CD4-positive, alpha-beta T cell treated with Interleukin-2 at 100 ng/mL for 4 hours (primary cell): ENCODE measurements at places on chromosomes 3 and 15.

DNA sequence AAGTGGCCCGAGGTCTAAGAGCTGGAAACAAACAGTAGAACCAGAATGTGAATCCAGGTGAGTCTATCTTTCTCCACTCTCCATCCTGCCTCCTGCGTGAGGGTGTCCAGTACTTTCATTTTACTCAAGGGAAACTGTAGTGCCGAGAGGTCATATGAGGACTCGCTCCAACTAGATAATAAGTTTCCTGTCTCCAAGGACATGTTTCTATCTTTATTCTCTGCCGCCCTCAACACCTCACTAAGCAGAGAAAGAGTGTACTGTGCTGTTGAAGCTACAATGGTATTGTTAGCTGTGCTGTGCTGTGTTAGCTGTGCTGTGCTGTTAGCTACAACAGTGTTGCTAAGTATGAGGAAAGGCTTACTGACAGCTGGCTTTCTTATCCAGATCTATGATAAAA is 137.9 kb upstream of the COL8A1 start:
- no peak for DNase-seq

GRCh38 chr3:134009345-134010000 is 20.3 kb downstream of the SLCO2A1 start:
- DNase-seq = no peak

GRCh38 chr3:3196148-3196861 is 16.8 kb upstream of the CRBN start:
- no peak for DNase-seq

DNA sequence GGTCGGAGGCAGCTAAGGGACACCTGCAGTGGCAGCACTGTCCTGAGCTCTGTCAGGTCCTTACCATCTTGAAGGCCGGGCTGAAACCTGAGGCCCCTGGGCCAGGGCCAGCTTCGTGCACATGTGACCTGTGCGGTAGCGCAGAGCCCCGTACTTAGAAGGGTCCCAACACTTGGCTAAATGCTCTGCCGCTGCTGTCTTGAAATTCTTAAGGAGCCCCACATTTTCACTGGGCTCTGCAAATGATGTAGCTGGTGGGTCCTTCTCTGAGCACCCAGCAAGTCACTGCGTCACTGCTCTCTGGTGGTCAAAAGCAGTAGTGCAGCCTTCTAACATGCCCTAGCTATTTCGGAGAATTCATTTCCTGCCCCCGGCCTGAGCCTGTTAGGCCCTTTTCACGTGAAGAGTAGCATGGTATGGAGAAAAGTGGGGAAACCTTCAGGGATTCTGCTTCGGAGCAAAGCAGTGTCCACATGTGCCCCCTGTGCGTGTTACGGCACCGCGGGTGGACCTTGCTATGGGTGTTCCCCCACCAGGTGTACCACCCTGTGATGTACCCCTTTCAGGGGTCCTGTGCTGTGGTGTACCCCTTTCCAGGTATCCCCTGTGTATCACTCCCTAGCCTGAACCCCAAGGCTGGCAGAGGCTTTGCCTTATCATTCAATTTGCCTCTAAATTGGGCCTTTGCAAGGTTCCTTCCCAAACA is 79.7 kb downstream of the TMEM266 start:
- DNase-seq = peak; percentile 60

GRCh38 chr15:49410641-49411040 is 12.4 kb upstream of the FGF7 start:
- no peak for DNase-seq

DNA sequence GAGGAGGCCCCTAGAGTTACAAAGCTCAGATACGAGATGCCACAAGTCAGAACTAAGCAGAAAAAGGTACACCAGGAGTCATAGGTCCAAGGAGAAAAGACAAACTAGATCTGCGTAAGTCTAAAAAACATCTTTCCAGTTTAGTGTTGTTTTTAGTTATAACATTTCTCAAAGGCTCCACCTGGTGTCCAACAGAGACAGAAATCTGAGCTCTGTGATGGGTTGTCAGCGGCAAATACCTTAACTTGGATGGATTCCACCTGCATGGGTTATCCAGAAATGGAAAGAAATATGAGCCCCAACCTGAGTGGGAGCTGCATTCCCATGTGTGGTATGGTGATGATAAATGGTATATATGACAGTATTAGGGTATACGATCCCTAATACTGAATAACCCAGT is 238.6 kb upstream of the CHRM5 start:
- no peak for DNase-seq

DNA sequence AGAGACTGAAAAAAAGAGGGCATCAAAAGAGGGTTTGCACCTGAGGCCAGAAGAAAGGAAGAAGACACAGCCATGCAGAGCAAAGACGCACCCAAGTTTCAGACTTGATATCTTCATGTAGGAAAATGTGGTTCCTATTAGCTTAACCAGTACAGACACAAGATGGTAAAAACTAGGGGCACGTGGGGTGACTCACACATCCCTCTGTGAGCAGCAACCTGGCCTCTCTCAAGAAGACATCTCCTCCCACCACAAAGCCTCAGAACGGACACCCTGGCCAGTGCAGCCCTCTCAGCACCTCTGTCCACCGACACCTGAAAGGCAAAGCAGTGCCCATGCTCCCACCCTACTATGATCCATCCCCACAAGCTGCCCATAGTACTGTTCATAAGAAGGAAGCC is 33.3 kb downstream of the GLB1 start:
- DNase-seq = peak; percentile 75

- DNase-seq = no peak
Observed at GRCh38 chr3:69865925-69866679, 126.8 kb downstream of the MITF start.

GRCh38 chr3:114858329-114858728 is 288.8 kb downstream of the ZBTB20 start:
- no peak for DNase-seq

DNA sequence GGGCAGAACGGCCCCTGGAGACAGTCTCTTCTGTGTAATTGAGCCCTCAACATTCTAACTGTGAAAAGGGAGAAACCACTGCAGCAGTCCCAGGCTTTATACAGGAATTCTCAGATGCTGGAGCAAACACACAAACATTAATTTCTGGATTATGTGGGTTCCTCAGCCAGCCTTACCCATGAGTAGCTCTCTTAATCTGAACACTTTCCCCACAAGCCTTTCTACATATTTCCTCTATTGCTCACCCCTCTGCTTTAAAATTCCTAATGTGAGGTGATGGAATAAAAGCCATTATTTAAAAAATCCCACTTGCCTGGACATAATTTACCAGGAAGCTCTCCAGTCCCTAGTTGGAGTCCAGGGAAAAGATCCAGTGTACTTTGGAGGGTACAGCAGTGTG is 139.0 kb downstream of the CTNNB1 start:
- no peak for DNase-seq

GRCh38 chr15:44738340-44738984 is 2.1 kb downstream of the TRIM69 start:
- peak; percentile 67 for DNase-seq

- DNase-seq = no peak
Observed at GRCh38 chr3:62723914-62724217, 151.3 kb downstream of the CADPS start.

GRCh38 chr3:123618768-123619484 is 34.1 kb upstream of the HACD2 start:
- peak; percentile 15 for DNase-seq

DNA sequence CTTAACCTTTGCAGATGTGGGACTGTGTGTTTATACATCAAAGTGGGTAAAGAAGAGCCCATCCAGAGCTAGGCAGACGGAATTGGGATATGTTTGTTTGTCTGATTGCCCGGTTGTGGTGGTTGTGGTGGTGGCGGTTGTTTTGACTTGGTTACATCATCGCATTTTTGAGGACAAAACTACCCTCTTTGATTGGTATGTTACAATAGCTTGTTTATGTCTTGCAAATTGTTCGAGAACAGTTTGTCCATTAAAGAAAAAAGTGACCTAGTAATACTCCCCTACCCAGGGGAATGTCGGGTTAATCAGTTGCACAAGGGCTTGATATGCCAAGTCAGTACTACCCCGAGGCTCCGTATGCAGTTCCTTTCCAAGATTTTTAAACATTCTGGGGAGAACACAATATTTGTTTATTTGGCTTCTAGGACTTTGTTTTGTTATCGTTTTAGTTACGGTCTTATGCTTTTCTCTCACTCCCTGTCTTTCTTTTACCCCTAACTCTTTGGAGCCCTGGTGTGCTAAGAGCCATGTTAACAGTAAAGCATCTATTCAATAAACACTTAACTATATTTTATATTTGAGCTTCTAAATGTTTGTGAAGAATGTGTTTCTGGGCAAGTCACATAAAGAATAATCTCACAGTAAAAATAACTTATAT is 315.4 kb downstream of the LPP start:
- no peak for DNase-seq

DNA sequence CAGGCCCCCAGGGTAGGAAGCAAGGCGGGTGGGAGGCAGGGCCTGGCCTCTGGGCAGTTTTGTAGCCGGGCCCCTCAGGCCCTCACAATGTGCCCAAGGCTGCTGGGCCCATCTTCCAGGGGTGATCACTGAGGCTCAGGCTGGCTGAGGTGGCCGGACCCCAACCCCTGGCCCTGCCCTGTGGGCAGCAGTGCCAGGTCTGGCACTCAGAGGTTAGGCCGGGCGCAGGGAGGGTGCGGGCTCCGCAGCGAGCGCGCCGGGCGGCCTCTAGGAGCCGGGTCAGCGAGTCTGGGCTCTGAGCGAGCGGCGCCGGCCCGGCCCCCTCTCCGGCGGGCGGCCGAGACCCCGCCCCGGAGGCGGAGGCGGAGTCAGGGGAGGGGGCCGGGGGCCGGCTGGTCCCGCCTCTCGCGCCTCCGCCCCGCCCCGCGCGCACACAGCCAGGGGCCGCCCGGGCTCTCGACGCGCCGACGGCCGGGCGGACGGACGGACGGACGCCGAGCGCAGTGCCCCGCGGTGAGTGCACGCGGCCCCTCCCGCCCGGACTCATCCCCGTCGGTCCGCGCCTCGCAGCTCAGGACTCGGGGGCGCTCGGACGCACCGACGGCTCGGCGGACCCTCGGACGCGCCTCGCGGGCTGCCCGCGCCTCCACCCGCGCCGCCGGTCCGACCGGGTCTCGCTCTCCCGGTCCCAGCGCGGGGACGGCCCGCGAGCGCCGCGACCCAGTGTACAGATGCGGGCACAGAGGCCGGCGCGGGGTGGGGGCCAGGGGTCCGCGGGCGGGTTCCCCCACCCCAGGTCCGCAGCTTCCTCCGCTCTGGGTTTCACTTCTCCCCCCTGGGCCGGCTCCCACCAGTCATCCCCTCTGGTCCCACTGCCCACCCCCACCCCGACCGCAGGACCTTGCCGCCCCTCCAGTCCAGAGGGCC is at the start of gene FBLN2:
Gene FBLN2 (plus strand): TSS at position 430 of the 927 bp plus-strand sequence. CDS start 21,231 bp downstream, outside the sequence.
- DNase-seq = no peak

GRCh38 chr15:86197770-86198169 is 118.1 kb downstream of the AGBL1 start:
- no peak for DNase-seq

DNA sequence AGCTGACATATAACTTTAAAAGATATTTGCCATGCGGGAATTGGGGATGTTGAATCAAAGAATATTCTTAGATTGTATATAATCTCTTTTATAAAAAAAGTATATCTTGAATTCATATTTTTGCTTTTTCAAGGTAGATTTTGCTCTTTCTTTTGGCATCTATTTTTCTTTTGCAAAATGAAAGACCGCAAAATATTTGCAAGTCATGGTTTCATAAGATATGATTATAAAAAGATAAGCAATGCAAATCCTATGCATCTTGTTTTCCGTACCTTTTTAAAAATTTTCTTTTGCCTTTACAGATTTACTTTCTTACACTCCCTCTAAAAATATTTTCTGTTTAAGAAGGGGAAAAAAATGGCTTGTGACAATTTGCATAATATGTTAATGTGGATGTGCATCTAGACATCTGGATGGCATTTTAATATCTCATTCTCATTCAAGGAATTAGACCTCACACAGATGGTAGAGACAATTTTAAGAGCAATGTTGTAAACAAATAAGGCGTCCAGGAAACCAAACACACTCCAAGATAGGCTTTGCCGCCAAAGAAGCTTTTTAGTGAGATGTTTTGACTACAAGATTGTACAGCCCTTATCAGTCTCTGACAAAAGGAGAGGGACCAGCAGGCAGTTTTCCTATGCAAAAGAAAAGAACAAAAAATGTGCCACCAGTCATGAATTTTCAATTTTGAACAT is 371.1 kb downstream of the CHL1 start:
- DNase-seq = no peak

DNA sequence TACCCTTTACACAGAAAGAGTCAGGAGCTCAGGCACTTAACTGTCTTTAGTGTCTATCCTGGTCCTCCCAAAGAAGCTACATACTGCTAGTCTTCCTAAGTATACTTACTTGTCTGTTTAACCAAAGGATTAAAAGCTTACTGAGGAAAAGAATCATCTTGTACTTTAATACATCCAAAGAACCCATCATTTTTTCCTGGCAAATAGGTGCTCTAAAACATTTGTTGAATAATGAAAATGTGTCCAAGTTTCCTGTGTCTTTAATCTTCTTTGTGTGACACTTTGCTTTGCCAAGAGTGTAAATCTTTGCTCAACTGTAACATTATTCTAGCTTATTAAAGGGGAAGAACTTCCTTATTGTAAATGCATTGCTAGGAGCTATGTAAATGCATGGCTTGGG is 519.2 kb downstream of the OTOL1 start:
- DNase-seq = no peak

GRCh38 chr3:127794972-127795371 is 27.3 kb downstream of the MGLL start:
- no peak for DNase-seq

DNA sequence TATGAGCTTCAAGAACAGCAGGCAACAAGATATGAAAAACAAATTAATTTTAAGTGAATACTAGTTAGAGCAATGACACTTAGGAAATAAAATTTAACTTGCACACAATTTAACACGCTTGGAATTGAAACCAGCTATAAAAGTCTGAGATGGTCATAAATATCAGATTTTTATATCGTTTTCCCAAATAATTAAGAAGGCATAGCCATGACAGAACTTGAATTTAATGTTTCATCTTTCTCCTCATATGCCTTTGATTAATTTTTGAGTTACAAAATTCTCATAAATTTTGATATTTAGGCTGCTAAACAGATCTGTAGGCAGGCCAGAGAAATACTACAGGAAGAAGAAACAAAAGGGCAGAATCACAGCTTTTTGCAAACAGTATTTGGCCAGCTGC is 38.5 kb downstream of the CD200R1L start:
- no peak for DNase-seq

GRCh38 chr15:33031324-33031821 is 163.1 kb downstream of the FMN1 start:
- DNase-seq = no peak

- no peak for DNase-seq
Observed at GRCh38 chr15:43923553-43923952, 96.8 kb downstream of the WDR76 start.

- DNase-seq = peak; percentile 55
Observed at GRCh38 chr3:58167431-58168351, 43.1 kb downstream of the DNASE1L3 start.

- DNase-seq = no peak
Observed at GRCh38 chr3:57545636-57546268, 1.6 kb upstream of the DNAH12 start.

DNA sequence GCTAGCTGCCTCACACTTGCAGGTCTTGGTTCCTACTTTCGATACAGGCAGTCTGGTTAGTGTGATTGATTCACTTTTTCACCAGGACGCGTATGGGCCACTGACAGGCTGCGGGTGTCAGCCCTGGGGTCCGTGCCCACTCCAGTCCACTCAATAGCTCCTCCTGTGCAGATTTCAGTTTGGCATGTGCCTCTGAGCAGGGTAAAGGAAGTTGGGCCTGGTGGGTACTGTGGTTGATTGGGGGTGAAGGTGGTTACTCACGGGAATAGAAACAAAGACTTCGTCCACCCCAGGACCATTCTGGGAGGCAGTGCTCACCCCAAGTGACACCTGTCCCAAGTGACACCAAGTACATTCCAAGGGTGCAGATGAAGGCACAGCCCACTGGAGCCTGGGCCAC is 62.3 kb downstream of the EPHB1 start:
- no peak for DNase-seq
